ENCODE measurements at places on chromosomes 6 and 20. TPM values are rescaled to one million over a fixed set of nuclear protein-coding genes. Genes with fewer than 3 reads are reported as not detected.

- peak; percentile 96 for DNase-seq
- H3K27me3 ChIP-seq, result peaks cover 5% of the 10 kb centered on the region
- H3K4me1 ChIP-seq, result peaks cover 53% of the 10 kb centered on the region
- H3K36me3 ChIP-seq, result no peaks in the 10 kb centered on the region
These were observed 27.0 kb upstream of the TBC1D7 start for GRCh38 chr6:13355043-13355945.

GRCh38 chr6:134198093-134198492, 119.8 kb downstream of the SGK1 start:
- H3K27me3 ChIP-seq, result no peaks in the 10 kb centered on the region
- peaks cover 22% of the 10 kb centered on the region for H3K4me1 ChIP-seq
- no peak overlapping the region for H3K27ac ChIP-seq
- H3K4me3 ChIP-seq, result no peak overlapping the region
- peak; percentile 60 for DNase-seq

- peak overlapping the region; percentile 87 for H3K27ac ChIP-seq
- DNase-seq, result no peak
- no peaks in the 10 kb centered on the region for H3K36me3 ChIP-seq
- H3K4me3 ChIP-seq, result peak overlapping the region; percentile 91
- H3K4me1 ChIP-seq, result peaks cover 15% of the 10 kb centered on the region
These were observed 634 bp upstream of the BTBD9 start for GRCh38 chr6:38640216-38640909.

DNA sequence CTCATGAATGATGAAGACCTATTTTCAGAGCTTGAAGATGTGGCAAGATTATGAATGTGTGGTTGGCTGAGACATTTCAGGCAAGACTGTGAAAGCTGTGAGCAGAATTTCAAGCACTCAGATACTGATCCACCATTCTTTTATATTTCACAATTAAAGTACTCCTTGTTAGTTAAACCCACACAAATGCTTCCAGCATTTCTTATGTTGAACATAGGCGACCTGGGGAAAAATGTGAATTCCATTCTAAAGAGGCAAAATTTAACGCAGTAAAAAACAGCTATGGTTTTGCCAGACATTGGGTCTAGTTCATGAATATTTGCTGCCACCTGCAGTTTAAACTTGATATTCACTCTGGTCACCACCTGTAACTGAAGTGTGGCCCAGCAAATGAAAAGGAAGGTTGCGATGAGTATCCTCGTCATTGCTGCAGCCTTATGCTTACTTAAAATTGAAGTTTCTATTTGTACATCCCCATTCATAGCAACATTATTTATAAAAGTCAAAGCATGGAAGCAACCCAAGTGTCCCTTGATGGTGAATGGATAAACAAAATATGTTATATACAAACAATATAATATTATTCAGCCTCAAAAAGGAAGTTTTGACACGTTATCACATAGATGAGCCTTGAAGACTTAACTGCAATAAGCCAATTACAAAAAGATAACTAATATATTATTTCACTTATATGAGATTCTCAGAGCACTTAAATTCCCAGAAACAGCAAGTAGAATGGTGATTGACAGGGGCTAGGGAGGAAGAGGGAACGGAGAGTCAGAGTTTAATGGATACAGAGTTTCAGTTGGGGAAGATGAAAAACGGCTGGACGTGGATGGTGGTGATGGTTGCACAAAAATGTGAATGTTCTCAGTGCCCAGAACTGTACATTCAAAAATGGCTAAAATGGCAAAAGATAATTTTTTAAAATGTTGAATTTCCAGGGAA, 32.4 kb upstream of the FAM184A start:
- H3K27me3 ChIP-seq, result peaks cover 4% of the 10 kb centered on the region
- H3K36me3 ChIP-seq, result no peaks in the 10 kb centered on the region
- H3K27ac ChIP-seq, result no peak overlapping the region
- no peaks in the 10 kb centered on the region for H3K4me1 ChIP-seq
- DNase-seq, result peak; percentile 42

- DNase-seq, result peak; percentile 36
- no peak overlapping the region for H3K4me3 ChIP-seq
- no peak overlapping the region for H3K27ac ChIP-seq
- H3K36me3 ChIP-seq, result no peaks in the 10 kb centered on the region
- peaks cover 2% of the 10 kb centered on the region for H3K4me1 ChIP-seq
- H3K27me3 ChIP-seq, result peaks cover 25% of the 10 kb centered on the region
These were observed 45.1 kb upstream of the EPB41L1 start for GRCh38 chr20:36109251-36109947.

DNA sequence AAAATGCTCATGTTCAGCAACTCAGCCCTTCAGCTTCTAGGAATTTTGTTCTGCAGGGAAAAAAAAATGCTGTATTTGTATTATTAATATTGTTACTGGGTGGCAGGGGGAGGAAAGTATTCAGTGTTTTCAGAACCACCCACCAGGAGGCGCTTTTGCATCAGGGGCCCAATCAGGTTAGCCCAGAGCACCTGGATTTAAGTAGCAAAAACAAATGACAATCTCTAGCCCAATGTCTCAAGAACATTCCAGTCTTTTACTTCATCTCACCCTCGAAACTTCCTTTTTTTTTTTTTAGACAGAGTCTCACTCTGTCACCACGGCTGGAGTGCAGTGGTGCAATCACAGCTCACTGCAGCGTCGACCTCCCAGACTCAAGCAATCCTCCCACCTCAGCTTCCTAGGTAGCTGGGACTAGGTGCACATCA, 635 bp upstream of the C20orf203 start:
- H3K27ac ChIP-seq, result no peak overlapping the region
- peak; percentile 32 for DNase-seq
- H3K4me1 ChIP-seq, result no peaks in the 10 kb centered on the region
- no peaks in the 10 kb centered on the region for H3K36me3 ChIP-seq
- no peak overlapping the region for H3K4me3 ChIP-seq

DNA sequence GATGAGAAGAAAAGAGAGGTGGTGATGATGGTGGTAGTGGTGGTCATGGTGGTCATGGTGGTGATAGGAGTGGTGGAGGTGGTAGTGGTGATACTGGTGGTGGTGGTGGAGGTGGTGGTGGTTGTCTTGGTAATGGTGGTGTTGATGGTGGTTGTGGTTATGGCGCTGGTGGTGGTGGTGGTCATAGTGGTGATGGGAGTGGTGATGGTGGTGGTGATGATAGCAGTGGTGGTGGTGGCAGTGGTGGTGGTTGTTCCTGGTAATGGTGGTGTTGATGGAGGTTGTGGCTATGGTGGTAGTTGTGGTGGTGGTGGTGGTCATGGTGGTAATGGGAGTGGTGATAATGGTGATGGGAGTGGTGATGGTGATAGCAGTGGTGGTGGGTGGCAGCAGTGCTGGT, 36.8 kb downstream of the HAO1 start:
- no peaks in the 10 kb centered on the region for H3K4me1 ChIP-seq
- no peak overlapping the region for H3K4me3 ChIP-seq
- no peaks in the 10 kb centered on the region for H3K36me3 ChIP-seq
- H3K27ac ChIP-seq, result no peak overlapping the region
- no peak for DNase-seq
- peaks cover 11% of the 10 kb centered on the region for H3K27me3 ChIP-seq

DNA sequence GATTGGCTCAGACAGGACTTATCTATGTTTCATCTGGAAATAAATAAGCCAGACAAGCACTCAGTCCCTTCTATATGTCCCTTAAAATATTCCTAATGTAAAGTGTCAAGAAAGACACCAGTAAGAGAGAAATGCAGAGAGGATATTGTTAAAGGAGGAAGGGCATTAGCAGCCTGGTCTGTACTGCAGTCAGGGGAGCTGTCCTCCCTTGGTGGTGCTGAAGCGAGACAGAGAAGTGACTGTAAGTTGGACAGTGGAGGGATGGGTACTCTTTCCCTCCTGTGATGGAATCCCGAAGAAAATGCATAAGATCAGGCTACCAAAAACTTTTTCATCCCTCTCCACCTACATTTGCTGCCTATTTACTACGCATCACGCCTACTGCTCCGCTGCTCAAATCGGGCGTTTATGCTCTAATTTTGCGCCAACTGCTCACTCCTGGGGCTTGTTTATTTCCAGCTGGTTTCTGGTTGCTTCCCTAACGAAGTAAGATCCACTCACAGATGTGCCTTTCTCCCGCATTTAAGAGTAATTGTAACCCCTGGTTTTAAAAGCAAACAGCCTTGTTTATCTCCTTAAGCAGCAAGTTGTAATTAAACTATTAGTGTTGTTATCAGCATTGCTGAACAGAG, 35.2 kb downstream of the PHACTR1 start:
- no peaks in the 10 kb centered on the region for H3K4me1 ChIP-seq
- peaks cover 10% of the 10 kb centered on the region for H3K27me3 ChIP-seq
- DNase-seq, result peak; percentile 43
- no peaks in the 10 kb centered on the region for H3K36me3 ChIP-seq

DNA sequence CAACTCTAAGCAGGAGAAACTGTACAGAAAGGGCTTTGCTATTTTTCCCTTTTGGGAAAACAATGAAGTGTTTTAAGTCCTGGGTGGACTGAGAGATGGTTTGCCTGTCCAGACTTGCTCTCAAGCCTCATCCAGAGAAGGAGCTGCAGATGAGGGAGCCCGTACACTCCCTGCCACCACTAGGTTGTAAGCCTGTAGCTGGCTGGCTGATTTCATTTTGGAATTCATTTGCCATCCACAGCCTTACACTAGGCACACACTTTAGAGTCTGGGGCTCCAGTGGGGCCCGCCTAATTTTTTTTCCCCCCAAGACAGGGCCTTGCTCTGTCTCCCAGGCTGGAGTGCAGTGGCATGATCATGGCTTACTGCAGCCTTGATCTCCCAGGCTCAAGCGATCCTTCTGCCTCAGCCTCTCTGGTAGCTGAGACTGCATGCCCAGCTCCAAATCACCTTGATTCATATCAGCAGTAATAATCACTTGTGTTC, 28.4 kb downstream of the POFUT1 start:
- peaks cover 30% of the 10 kb centered on the region for H3K36me3 ChIP-seq
- H3K4me1 ChIP-seq, result peaks cover 20% of the 10 kb centered on the region
- H3K27ac ChIP-seq, result no peak overlapping the region

- no peak for DNase-seq
- H3K27ac ChIP-seq, result no peak overlapping the region
- H3K4me1 ChIP-seq, result no peaks in the 10 kb centered on the region
- H3K36me3 ChIP-seq, result peaks cover 4% of the 10 kb centered on the region
These were observed 278.0 kb downstream of the SMOC2 start for GRCh38 chr6:168718821-168719475.

GRCh38 chr6:135162678-135163439, 18.2 kb upstream of the MYB start:
- peaks cover 10% of the 10 kb centered on the region for H3K4me1 ChIP-seq
- no peak overlapping the region for H3K27ac ChIP-seq
- H3K27me3 ChIP-seq, result peaks cover 8% of the 10 kb centered on the region
- DNase-seq, result peak; percentile 28

GRCh38 chr6:29810371-29810770, 17.3 kb upstream of the HLA-G start:
- no peak for DNase-seq
- H3K27ac ChIP-seq, result no peak overlapping the region
- H3K4me1 ChIP-seq, result peaks cover 13% of the 10 kb centered on the region
- H3K4me3 ChIP-seq, result no peak overlapping the region
- H3K27me3 ChIP-seq, result peaks cover 10% of the 10 kb centered on the region

Gene MUC22
- total RNA-seq, result not detected

Gene TP53INP2
- 12.9 TPM for total RNA-seq

Gene MLN
- not detected for total RNA-seq

Gene BPI
- total RNA-seq, result not detected

Data from HFFc6 (cell line).